NCI-H2029 treated with DMSO at 0.1 percent for 48 hours (cell line): ENCODE measurements at places on chromosomes 11 and 22.

DNA sequence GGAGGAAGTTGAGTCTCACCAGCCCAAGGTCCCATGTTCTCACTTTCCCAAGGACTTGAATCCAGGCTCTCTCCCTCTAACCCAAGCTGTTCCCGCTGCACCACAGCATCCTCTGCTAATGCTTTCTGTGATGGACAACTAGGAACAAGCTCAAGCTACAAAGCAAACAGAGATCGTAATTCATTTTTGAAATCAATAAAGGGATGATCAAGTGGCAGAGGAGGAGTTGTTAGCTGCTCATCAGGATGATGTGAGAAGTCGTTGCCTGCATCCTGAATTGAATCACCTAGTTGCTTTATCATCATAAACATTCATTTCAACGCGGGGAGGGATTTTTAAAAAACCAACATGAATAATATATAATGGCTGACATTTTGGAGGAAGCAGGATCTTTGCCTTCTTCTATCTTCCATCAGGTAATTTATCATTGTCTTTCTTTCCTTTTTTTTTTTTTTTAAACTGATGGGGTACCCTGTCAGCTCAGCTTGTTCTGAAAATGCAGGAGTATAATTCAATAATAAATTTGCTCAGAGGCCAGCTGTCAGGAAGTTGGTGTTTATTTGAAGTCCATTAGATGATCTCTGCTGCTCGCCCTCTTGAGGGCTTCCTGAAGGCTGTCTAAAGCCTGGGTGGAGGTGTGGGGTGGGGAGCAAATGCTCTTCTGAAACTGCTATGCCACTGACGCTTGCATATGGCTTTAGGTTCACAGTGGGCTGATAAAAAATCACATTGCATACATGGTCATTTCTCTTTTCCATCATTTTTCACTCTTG lies 174.4 kb upstream of the NARS2 start:
- peak; percentile 33 for DNase-seq

GRCh38 chr22:25078591-25078990 lies 121.1 kb upstream of the CRYBB3 start:
- no peak for DNase-seq

DNA sequence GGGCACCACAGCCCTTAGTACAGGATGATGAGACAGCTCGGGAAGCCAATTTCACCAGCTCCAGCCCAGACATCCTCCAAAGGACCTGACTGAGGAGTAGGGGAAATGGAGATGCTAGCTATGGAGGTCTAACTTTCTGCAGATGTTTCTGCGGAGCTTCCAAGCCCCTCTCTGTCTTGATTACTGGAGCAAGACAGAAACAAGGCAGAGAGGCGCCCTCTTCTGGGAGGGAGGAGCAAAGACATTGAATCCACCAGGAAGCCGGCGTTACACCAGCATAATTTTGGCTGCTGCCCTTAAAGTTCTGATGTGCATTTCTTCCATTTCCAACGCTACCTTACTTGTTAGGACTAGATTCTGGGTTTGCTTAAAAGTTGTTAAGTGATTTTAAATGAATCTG lies 107.3 kb upstream of the HSD17B12 start:
- DNase-seq: no peak

DNA sequence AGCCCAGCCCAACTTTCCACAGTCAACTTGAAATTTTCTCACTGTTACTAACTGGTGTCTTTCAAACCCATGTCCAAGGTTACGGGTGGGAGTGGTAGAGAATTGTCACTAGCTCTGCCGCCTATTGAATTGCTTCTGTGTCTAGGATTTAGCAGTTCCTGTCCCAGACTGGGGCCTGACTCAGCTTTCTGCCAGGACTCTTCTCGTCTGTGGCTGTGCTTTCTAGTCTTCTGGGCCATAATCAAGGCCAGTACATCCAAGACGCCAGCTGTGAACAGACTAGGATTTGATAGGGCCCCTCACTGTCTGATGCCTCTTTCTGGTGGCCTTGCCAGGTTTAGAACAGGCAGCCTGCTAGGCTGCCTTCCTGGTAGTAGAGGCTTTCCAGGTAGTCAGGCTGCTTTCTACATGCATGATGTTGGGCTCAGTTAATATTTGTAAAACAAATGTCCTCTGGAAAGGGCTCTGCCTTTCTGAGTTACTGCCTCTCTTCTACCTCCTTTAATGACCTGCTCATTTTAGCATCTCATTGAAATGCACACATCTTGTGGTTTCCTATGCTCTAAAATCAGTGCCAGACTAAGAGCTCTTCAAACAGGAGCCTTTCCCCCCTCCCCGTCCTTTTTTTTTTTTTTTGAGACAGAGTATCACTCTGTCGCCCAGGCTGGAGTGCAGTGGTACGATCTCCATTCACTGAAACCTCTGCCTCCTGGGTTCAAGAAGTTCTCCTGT lies 13.1 kb upstream of the HIKESHI start:
- no peak for DNase-seq

GRCh38 chr11:40227730-40228129 lies 1231.7 kb downstream of the LRRC4C start:
- DNase-seq: no peak

GRCh38 chr11:5689551-5689983 lies at the start of gene TRIM22:
TRIM22 (plus strand) TSS chr11:5689790; CDS start chr11:5696233, 6,443 bp downstream.
- no peak for DNase-seq

GRCh38 chr22:31789803-31790202 lies 36.0 kb downstream of the DEPDC5 start:
- DNase-seq: no peak

DNA sequence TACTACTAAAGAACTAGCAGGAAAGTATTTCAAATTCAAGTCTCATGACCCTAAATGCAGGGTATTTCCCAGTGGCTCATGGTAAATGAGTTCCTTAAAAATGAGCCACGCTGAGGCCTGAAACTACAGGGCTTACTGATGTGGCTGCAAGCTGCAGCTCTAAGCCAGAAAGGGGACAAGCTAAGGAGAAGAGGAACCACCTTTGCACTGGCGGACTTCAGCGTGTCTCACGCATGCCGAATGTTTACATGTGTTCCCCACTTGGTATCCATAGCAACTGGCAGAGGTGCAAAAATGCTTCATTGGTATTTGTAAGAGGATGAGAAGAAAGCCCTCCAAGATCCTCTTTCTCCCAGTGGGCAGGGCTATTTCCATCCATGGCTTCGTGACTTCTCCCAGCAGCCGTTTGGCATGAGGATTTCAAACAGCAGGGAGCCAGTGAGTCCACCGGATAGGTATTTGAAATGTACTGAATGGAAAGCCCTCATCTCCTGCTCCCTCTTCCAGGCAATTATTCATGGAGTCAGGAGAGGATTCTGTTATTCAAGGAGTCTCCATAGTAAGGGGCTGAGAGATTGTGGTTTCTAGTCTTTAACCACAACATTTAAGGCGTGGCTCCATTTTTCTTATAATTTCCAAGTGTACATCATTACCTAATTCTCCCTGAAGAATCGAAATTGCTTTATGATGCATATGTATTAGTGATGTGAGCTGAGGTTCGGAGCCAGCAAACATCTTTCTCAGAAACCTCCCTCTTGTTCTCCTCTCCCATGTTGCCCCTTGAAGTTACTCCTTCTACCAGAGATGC lies 55.3 kb upstream of the CD44 start:
- DNase-seq: no peak

DNA sequence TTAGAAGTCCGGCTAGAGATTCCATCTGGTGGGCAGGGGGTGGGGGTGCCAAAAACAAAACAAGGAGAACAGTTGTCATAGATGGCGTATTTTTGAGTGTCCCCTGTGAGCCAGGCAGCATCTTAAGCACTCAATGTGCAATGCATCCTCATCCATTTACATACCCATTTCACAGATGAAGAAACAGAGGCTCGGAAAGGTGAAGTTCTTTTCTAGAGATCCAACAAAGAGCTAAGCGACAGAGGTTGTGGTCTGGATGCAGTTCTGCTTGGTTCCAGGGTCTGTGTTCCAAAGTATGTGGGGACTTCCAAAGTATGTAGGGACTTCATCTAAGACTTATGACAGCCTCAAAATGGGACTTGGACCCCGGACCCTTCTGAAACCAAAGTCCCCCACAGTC lies 277.8 kb downstream of the MN1 start:
- no peak for DNase-seq

GRCh38 chr11:34356913-34357700 lies 703 bp downstream of the ABTB2 start:
- DNase-seq: no peak

- no peak for DNase-seq
Observed at GRCh38 chr22:17264321-17265052, 45.3 kb upstream of the ADA2 start.

DNA sequence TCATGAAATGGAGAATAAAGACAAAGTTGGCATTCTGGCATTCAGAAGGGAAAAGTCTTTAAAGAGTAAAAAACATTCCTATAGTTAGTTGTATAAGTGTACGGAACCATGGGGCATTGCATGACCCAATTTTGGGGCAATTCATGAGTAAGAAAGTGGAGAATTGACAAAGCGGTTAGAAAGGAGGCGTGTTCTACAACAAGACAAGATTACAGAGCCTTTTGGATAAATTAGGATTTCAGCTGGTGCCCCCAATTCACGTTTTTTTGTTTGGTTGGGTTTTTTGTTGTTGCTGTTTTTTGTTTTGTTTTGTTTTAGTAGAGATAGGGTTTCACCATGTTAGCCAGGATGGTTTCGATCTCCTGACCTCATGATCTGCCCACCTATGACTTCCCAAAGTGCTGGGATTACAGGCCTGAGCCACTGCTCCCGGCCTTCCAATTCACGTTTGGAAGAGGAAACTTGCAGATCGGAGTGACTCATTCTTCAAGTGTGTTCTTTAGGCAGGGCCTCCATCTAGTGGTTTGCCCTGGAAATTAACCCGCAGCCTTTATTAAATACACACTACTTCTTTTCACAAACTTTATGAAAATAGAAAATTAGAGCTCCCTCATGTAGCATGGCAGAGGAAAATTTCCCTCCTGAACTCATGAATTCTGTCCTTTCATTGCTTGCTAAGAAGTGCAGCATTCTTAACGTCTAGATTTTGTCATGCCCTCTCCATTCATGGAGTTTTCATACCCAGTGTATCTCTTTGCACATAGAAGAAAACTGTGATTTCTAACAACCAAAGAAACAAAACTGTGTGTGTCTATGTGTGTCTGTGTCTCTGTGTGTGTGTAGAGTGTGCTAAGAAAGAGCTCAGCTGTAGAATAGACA lies 118.1 kb downstream of the BBOX1 start:
- peak; percentile 23 for DNase-seq

DNA sequence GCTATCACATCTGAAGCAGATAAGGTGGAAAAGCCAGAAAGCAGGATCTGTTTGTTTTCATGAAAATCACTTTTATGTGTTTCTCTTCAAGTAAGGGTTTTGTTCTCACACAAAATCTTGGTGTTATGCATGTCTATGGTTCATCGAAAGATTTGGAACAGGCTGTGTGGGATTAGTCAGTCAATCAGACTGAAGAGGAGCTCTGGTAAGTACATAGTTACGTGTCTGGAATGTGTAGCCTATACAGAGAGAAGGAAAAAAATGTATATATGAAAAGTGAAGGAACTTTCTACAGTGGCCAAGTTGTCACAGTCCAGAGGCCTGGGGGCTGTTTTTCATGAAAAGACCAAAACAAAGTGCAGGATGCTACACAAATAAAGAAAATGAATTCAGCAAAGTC lies 156.7 kb downstream of the CNTN5 start:
- no peak for DNase-seq

- no peak for DNase-seq
Observed at GRCh38 chr11:32137263-32137662, 46.4 kb downstream of the RCN1 start.

GRCh38 chr11:134530636-134531326 lies 118.7 kb upstream of the B3GAT1 start:
- no peak for DNase-seq

GRCh38 chr11:36253238-36253637 lies 36.0 kb downstream of the COMMD9 start:
- DNase-seq: no peak

- no peak for DNase-seq
Observed at GRCh38 chr11:77557553-77557952, 32.2 kb upstream of the AQP11 start.

GRCh38 chr11:96469776-96470175 lies 80.0 kb downstream of the JRKL start:
- no peak for DNase-seq

DNA sequence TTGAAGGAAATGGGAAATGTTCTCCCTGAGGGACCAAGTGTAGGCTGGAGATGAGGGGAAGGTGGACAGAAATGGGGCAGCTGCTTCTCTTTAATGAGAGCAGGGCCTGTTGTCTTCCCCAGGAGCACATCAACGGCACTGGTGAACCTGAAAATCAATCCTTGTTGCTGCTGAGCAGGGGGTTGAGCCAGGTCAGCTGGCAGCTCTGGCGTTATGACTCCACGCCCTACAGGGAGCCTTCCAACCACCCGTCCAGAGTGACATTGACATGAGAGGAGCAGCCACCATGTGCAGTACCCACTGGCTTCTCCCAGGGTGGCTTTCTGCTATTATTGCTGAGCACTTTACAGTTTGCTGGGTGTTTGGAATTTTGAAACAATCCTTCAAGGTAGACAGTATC lies 116.9 kb upstream of the LDLRAD3 start:
- no peak for DNase-seq
